Endothelial cell of umbilical vein (primary cell): ENCODE measurements at places on chromosomes 13 and 19. TPM values are rescaled to one million over a fixed set of nuclear protein-coding genes. Genes with fewer than 3 reads are reported as not detected.

The LIM2 gene
- total RNA-seq: not detected in 2 replicates

The CNMD gene
- total RNA-seq: not detected in 2 replicates

The ACER1 gene
- not detected in 2 replicates for total RNA-seq

The C5AR2 gene
- total RNA-seq: not detected in 2 replicates

The ZFR2 gene
- total RNA-seq: not detected in 2 replicates

The CCDC8 gene
- total RNA-seq: 0.35 and 0.75 TPM in 2 replicates

The ZNF497 gene
- 0.42 and 1.3 TPM in 2 replicates for total RNA-seq

The CCNA1 gene
- 0.37 and 0.46 TPM in 2 replicates for total RNA-seq

The STOML3 gene
- not detected in 2 replicates for total RNA-seq

The GNA15 gene
- total RNA-seq: not detected in 2 replicates

The TMEM59L gene
- 0.25 and 0.97 TPM in 2 replicates for total RNA-seq

The EID2 gene
- total RNA-seq: 17.4 and 19.2 TPM in 2 replicates

The AP2S1 gene
- 279 and 313 TPM in 2 replicates for total RNA-seq

The C19orf81 gene
- 1.1 and 2.5 TPM in 2 replicates for total RNA-seq

The TNNT1 gene
- total RNA-seq: 0.51 and 0.92 TPM in 2 replicates

The MAB21L1 gene
- not detected in 2 replicates for total RNA-seq

The TRPC4 gene
- total RNA-seq: 0.42 and 0.64 TPM in 2 replicates

The ZNF554 gene
- 1.6 and 1.8 TPM in 2 replicates for total RNA-seq

The IQCN gene
- total RNA-seq: 2.2 and 3.0 TPM in 2 replicates

The LRRC63 gene
- not detected in 2 replicates for total RNA-seq

The MLLT1 gene
- total RNA-seq: 79.2 and 84.8 TPM in 2 replicates

The PROZ gene
- not detected in 2 replicates for total RNA-seq

The COQ8B gene
- total RNA-seq: 15.3 and 19.2 TPM in 2 replicates

The CEACAM8 gene
- total RNA-seq: not detected in 2 replicates

The DBP gene
- 0.78 and 1.5 TPM in 2 replicates for total RNA-seq

The KIR2DL4 gene
- total RNA-seq: not detected in 2 replicates

The SIRT6 gene
- 26.9 and 28.1 TPM in 2 replicates for total RNA-seq

The ZNF285 gene
- 3.6 and 4.6 TPM in 2 replicates for total RNA-seq

The SHFL gene
- 23.6 and 34.4 TPM in 2 replicates for total RNA-seq

The ADAMTS10 gene
- total RNA-seq: 17.4 and 18.9 TPM in 2 replicates

The CGB2 gene
- not detected in 2 replicates for total RNA-seq

The NOTCH3 gene
- 1.2 and 1.5 TPM in 2 replicates for total RNA-seq

The CDC42EP5 gene
- 73.8 and 85.5 TPM in 2 replicates for total RNA-seq

The KLK1 gene
- total RNA-seq: not detected in 2 replicates
